ENCODE measurements at places on chromosomes 6 and 20.

DNA sequence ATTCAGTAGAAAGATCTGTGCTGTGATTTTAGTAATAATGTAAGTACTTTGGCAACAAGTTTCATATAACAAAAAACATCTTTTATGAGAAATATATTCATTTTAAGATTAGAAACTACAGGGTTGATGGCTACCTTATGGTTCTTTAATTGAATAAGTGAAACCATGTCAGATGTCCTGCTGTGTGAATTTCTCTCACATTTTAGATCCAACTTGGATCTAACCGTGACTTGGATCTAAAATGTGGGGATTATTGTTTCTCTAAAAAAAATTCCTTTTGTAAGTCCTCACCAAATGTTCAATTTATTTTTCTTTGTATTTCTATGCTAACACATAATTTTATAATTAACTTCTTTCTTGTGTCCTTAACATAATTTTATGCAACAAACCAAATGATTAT, 30.4 kb downstream of the ZC2HC1B start:
- no peak for DNase-seq

DNA sequence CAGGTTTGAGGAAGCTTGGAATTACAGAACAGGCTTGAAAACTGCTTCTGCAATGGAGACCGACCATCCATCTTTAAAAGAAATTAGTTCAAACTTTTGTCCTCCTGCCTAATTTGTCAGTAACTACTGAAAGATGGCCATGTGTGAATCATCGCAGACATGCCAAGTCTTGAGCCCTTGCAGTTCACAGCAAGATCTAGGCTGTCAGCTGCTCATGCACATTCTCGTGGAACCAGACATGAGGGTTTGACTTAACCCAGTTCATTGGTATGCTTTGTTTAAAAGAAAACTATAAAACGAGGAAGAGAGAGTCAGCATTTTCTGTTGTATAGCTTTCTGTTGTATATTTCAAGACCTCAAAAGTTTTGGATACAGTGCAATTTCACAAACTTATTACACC, 74.0 kb upstream of the SAMD5 start:
- DNase-seq, result peak; percentile 93

- no peak for DNase-seq
Measured at GRCh38 chr20:35326740-35327073, 34.5 kb upstream of the FAM83C start.

DNA sequence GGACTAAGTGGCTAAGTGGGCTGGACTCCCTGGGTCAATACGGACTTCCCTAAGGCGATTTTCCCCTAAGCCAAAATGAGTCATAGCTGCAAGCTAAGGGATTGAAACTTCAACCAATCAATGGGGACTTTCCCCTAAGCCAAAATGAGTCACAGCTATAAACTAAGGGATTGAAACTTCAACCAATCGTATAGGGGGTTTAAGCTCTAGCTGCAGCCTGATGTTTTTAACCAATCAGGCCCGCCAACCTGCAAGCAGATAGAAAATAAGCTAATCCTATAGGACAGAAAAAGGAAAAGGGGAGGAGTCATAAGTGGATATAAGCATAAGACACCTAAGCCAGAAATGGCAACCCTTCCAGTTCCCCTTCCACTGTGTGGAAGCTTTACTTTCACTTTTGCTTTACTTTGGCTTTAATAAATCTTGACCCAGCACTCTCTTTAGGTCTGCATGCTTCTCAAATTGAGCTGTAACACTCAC, 655.0 kb upstream of the HS3ST5 start:
- DNase-seq, result no peak
